ENCODE measurements at places on chromosomes 2 and 18.
A peak's percentile ranks its signal among the peaks of the same experiment; 100 is the strongest.

DNA sequence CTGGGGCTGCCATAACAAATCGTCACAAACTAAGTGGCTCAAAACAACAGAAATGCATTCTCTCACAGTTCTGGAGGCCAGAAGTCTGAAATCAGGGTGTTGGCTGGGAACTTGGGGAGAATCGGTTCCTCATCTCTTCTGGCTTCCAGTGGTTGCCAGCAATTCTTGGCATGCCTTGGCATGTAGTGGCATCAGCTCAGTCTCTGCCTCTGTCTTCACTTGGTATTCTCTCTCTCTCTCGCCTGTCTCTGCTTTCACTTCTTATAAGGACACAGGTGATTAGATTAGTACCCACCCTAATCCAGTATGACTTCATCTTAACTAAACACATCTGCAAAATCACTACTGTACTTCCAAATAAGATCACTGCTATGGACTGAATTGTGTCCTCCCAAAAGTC lies 695.4 kb upstream of the ID2 start:
- DNase-seq: no peak

DNA sequence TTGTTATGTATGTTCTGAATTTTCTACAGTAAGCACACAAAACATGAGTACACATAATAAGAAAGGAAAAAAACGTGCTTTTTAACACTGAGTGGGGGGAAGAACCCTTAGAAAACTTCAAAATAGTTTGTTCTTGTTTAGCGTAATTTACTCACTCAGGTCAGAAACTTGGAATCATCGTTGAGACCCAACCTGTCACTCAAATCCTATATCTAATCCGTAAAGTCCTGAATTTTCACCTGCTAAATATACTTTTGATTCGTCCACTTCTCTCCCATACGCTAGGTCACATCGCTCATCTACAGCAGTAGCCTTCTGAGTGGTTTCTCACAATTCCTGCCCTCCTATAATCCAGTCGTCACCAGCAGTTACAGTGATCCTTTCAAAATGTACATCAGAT lies 767 bp downstream of the TPRKB start:
- no peak for DNase-seq

DNA sequence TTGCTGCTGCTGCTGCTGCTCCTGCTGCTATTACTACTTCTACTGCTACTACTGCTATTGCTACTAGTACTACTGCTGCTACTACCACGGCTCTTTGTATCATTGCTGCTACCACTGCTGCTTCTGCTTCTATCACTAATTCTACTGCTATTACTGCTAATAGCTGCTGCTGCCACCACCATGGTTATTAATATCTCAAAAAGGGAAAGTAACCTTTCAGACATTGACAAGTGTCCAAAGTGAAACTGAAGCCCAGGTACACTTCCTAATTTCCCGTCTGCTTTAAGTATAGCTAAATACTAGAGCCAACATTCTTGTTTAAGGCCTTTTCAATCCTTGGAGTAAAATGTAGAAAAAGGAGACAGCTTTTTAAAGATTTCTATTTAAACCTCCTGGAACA lies 45.4 kb upstream of the EHBP1 start:
- no peak for DNase-seq

DNA sequence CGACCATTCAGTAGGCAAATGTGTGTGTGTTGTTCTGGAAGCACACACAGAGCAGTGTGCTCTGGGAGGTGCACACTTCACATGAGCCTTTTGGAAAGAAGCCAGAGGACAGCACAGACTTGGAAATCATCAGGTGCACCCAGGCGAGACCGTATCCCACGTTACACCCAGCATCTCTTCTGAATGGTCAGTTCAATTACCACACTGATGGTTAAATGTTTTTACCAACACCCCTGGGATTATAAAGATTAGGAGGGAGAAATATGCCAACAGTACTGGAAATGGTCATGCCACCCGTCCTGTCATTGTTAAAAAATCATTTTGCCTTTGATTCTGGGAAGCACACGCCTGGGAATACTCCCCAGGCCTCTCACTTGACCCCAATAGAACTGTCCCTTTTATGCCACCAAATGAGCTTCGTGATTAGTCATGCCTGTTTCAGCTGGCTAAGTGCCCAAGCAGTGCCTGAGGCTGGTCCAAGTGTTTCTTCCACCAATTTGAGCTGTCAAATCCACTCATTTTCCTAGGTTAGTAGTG lies 183.7 kb downstream of the NRP2 start:
- DNase-seq: peak; percentile 26

GRCh38 chr2:122627388-122627787 lies 871.9 kb downstream of the TSN start:
- no peak for DNase-seq

DNA sequence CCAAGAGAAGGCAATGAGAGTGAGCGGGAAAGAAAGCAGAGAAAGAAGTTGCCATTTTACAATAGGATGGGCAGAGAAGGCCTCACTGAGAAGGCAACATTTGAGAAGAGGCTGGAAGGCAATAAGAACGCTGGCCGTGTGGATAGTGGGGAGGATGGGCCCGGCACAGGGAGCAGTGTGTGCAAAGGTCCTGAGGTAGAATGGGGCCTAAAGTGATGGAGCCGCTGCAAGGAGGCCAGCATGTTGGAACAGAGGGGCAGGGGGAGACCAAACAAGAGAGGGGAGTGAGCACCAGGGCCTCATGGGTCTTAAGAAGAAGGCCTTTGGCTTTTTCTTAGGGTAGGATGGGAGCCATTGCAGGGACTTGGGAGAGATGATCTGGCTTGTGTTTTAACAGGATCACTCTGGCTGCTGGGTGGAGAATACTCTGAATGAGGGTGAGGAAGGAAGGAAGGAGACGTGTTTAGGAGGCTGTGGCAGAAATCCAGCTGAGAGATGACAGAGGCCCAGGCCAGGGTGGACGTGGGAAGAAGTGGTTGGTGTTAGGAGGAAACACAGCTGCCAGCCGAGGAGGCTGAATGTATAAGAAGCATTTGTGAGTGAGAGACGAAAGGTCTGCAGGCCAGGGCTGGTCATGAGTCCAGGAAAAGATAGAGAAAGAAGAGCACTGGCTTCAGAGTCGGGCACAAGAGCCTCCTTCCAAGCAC lies 159.8 kb downstream of the KLHL29 start:
- no peak for DNase-seq

GRCh38 chr2:190786404-190787166 lies 94.0 kb upstream of the GLS start:
- DNase-seq: peak; percentile 93

DNA sequence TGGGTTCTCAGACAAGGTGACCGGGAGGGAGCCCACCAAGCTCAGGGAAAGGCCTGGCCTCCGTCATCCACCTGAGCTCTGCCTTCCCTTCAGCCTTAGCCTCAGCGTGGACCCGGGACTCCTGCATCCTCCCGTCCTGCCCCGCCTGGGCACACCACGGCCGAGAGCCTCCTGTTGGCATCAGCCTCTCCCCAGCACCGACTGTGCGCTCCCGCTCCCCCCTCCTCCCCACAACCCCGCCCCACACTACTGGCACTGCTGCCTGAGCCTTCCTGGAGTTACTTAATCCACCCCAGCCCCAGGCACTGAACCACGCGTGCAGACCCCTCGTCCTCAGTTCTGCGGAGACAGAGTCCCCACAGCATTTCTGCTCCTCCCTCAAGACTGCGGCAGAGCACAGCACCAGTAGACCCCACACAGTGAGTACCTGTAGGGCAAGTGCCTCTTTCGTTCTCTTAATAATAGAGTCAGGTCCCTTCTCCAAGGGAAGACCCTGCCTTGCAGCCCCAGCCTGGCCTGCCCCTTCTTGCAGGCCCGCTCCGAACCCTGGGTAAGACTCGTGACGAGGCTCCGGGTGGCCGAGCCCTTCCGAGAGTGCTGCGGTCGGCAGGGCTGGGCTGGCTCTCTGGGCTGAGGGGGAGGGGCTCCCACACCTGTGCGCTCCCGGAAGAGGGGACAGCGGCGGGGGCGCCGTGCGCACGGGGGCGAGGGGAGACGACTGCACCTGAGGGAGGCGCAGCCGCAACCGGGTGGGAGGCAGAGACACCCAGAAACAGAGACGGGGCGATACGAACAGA lies at the start of gene AMER3:
Gene AMER3, plus strand, starts transcription at position 285 of the 797 bp plus-strand sequence. CDS start 6,533 bp downstream, outside the sequence.
- DNase-seq: no peak

DNA sequence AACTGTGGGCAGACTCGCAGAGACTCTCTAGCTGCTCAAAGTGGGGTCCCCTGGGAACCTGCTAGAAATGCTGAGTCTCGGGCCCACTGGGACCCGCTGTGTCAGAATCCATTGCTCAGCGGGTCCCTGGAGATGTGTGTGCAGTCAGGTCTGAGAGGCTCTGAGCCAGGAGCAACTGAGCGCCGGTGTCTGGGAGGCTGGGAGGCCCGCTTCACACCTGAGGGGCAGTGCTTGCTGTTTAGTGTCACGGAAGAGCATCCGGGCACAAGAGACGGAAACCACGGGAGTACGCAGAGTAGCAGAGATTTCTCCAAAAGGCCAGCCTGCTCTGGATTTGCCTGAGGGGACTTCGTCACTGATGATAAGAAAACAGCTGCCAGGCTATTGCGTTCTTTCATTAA lies 70.1 kb downstream of the EDAR start:
- DNase-seq: peak; percentile 65

- DNase-seq: peak; percentile 23
Measured at GRCh38 chr2:226799976-226800940, 638 bp upstream of the IRS1 start.

DNA sequence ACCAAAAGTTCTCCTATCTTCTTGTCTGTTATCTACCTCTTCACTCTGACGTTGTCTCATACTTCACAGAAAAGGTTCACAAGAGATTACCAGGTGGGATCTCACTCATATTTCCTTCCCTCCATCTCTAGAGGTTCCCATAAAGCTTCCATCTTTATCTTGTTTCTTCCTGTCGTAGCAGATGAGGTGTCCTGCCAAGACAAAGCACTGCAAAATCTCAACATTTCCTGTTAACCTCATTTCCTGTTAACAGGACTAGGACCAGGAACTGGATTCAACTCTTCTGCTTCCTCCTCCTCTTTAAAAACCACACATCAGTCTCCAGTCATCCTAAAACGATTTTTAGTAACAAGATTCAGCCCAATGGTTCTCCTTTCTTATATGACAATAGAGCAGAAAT lies 512.8 kb upstream of the NRP2 start:
- DNase-seq: no peak

GRCh38 chr2:9118383-9118960 lies 88.1 kb upstream of the ASAP2 start:
- no peak for DNase-seq

- DNase-seq: no peak
Measured at GRCh38 chr2:102544182-102544581, 71.2 kb downstream of the SLC9A4 start.

DNA sequence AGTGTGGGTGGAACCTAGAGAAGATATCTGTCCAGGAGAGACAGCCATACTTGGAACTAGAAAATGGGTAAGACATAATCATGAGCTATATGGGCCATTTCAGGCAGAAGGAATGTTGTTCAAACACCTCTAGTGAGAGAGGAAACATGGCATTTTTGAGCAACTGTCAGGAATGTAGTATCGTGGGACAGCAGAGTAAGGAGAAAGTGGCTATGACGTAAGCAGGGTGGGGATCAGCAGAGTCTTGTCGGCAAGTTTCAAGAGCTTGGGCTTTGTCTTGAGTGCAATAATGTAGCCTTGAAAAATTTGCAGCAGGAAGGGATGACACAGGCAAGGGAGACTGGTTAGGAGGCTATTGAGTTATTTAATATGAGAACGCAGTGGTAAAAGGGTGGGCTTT lies 20.4 kb downstream of the SERPINB7 start:
- no peak for DNase-seq

GRCh38 chr2:185998562-185999070 lies 260.0 kb downstream of the FSIP2 start:
- DNase-seq: no peak

DNA sequence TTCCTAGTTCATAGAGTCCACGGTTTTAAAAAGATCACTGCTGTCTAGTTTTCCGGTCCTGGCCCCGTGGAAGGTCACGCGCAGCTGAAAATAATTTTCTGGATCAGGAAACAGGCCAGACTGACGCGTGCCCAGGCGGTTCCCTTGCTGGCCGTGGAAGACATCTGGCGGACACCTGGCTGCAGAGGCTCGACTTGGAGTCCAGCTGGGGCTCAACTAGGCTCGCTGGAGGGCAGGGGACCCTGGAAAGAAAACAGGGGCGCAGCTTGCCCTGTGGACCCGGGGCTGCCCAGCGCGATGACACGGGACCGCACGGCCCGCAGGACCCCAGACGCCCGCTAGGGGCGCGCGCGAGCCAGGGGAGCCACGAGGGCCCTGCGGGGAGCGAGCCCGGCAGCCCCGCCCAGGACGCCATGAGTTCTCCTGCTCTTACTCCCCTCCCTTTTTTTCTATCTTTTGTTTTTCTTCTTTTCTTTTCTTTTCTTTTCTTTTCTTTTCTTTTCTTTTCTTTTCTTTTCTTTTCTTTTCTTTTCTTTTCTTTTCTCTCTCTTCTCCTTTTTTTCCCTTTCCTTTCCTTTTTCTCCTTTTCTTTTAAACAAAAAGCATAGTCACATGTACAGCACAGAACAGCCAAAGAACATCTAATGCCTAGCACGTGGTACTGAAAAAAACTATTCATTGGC lies 43.2 kb upstream of the UBE2F start:
- DNase-seq: no peak

DNA sequence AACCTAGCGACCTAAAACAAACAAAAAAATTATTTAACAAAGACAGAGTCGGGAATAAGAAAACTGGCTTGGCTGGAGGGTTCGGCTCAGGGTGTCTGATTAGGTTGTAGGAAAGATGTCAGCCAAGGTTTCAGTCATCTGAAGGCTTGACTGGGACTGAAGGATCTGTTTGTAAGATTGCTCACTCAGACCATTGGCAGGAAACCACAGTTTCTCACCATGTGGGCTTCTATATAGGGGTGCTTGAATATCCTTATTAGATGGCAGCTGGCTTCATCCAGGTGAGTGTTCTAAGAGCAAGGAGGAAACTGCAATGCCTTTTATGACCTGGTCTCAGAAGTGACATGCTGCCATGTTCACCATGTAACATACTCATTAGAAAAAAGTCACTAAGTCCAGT lies 999 bp upstream of the IL36B start:
- DNase-seq: no peak

GRCh38 chr2:64675860-64676259 lies 22.1 kb upstream of the SERTAD2 start:
- DNase-seq: peak; percentile 57

DNA sequence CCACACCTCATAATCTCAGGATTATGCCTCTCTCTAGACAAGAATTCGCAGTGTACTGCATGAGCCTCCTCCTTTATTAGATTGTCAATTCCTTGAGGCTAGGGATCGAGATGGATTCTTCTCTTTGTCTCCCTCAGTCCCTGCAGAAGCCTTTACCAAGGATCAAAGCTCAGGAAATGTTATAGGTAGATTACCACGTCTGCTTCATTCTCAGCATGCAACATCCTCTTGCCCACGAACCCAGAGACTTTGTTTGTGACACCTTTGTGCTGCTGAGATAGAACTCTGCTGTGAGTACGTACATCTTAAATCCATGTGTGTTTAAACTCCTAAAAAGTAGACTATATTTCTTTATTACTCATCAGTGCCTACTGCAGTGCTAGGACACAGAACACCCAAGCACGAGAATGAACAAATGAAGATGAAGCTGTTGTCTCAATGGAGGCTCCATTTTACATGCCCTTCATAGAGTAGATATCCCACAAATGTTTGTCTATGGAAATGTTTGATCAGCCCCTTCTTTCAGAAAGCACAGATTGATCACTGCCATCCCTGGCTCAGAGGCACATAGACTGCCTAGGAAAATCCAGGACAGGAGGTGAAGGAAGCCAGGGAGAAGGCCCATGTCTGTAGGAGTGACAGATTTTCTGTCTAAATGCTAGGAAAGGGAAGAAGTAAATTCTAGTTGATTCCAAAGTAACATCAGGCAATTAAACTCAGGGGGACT lies 98.8 kb upstream of the KLHL29 start:
- no peak for DNase-seq

Data from PC-9 (cell line).